ENCODE measurements at places on chromosomes 3 and 15. TPM values are rescaled to one million over a fixed set of nuclear protein-coding genes. Genes with fewer than 3 reads are reported as not detected.
A peak's percentile ranks its signal among the peaks of the same experiment; 100 is the strongest.

KIF7 gene
- total RNA-seq: 0.13 TPM

- DNase-seq: no peak
Observed at GRCh38 chr3:124516333-124516732, 213.9 kb upstream of the UMPS start.

CPNE9 gene
- 0.33 TPM for total RNA-seq

PLA2G4B gene
- 6.8 TPM for total RNA-seq

- no peak for DNase-seq
Observed at GRCh38 chr15:26901041-26901440, 34.2 kb downstream of the GABRA5 start.

RHOA gene
- 505 TPM for total RNA-seq

DNA sequence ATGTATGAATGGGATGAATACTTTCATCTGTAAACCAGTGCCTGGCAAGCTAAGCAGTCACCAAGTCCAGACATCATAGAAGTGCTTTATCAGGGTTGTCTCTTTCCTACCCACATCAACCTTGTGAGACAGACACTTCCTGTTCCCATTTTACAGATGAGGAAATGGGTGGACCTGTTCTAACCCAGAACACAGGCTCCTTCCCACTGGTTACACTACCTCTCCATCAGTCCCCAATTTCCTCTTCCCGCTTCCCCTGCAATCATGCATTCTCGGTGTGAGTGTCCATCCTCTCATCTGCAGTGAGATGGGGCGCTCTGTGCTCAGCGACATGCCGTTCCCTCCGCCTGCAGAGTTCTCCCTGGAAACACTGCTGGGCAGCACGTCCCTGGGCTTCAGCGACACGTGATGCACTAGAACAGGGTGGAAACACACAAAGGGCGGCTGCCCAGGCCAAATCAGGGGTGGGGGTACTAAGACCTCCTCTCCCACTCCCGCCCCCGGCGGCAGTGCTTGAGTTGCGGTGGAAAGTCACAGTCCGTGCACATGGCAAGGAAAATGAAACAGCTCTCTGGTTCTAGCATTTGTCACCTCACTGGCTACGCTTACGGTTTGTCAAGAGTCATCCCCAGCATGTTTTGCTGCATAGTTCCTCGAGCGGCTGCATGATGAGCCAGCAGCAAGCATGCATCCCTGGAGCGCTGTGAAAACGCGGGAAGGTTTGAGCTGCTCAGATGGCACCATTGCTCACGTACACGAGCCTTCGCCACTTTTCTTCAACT, 201.1 kb downstream of the ADAMTS17 start:
- no peak for DNase-seq

DNA sequence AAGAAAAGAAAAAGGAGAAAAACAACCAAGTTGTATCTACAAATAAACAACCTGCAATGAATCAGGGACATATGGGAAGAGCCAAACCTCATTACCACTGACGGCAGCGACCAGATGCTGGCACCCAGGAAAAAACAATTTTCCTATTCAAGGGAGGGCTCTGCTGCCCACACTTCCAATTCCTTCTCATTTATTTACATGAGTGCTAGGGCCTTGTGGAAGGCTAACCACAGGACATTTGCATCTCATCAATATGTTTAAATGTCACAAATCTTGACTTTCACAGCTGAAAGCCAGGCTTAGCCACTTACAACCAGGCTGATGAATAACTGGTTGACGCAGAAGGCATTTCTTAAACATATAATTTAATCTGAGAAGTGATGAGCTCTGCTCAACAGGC, 36.0 kb downstream of the RFTN1 start:
- no peak for DNase-seq

ATP13A5 gene
- total RNA-seq: not detected

GRCh38 chr15:98753726-98754656, 105.7 kb downstream of the IGF1R start:
- DNase-seq: no peak

DNA sequence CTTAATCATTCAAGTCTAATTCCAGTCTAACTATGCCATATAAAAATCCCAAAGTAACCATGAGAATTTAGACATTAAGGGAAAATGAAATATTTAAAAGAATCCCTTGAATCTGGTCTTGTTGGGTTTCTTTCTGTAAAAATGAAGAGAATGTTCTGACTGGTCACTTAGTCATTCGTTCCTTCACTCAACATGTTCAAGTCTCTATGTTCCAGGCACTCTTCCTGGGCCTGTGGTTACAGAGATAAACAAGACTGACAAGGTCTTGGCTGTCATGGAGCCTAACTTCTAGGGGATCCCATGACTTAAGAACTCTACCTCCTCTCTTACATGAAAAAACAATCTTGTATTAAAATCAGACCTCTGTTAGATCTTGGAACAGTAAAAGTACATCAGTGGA, 638.6 kb upstream of the TBL1XR1 start:
- no peak for DNase-seq

MORC1 gene
- total RNA-seq: not detected

DNA sequence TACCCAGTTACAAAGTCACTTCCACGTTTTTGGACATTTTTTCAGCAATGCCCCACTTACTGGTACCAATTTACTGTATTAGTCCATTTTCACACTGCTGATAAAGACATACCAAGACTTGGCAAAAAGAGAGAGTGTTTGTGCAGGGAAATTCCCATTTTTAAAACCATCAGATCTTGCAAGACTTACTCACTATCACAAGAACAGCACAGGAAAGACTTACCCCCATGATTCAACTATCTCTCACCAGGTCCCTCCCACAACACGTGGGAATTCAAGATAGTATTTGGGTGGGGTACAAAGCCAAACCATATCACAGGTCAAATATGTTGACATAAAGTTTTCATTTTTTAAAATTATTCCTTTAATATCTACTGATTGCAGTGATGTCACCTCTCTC, 16.2 kb upstream of the ABI3BP start:
- DNase-seq: no peak

GRCh38 chr15:75051191-75051608, 27.8 kb downstream of the PPCDC start:
- DNase-seq: no peak

ESYT3 gene
- total RNA-seq: 0.50 TPM

DNA sequence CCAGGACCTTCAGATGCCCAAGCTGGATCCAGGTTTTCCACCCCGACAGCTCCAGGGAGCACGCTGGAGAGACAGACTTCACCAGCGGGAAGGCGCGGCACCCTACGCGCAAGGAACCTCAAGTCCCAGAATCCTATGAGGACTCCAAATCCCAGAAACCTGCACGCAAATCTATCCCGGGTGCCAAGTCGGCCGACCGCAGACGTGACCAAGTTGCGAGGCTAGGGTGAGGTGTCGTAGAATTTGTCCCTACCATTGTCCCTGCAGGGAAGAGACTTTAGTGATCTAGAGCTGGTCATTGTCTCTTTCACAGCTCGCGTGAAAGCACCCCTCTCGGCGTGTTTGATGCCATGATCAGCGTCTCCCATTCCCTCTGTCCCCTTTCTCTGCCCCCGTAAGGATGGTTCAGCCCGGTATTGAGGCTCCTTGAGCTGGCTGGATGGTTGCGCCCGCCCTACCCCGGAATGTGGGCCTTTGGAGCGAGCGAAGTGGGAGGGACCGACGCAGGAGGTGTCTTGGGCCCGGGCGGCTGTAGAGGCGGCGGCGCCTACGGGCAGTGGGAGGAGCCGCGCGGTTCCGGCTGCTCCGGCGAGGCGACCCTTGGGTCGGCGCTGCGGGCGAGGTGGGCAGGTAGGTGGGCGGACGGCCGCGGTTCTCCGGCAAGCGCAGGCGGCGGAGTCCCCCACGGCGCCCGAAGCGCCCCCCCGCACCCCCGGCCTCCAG, at the start of gene PRKCI:
Gene PRKCI (plus strand): TSS at position 501 of the 723 bp plus-strand sequence. CDS start 246 bp downstream, outside the sequence.
- peak; percentile 92 for DNase-seq

ZMYND10 gene
- total RNA-seq: 3.2 TPM

DNA sequence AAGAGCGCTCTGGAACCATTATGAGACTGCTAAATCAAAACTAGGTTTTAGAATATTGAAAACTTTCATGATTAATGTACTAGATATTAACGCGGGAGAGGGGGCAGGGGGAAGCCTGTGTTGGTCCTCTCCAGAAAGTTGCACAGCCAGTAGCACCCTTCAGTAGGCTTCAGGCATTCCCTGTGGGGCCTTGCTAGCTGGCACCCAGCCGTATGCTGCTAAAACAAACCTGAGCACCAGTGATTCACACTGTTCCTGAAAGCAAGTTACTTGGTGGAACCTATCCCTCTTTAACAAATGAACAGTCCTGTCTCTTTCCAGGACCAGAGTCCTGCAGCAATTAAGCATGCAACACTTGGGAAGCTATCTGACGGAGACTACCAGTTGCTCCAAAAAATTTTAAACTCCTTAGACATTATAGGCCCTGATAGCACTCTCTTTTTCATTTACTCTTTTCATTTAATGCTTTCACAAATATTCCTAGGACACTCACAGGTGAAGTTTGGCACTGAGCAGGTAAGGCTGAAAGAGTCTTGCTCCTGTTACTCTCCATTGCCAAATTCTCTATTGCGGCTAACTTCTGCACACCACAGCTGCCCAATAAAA, 1.2 kb upstream of the ATRIP start:
- DNase-seq: no peak

OR5K1 gene
- total RNA-seq: not detected

NR2F2 gene
- not detected for total RNA-seq

HES1 gene
- total RNA-seq: 11.3 TPM

PLXNB1 gene
- 1.7 TPM for total RNA-seq

DNA sequence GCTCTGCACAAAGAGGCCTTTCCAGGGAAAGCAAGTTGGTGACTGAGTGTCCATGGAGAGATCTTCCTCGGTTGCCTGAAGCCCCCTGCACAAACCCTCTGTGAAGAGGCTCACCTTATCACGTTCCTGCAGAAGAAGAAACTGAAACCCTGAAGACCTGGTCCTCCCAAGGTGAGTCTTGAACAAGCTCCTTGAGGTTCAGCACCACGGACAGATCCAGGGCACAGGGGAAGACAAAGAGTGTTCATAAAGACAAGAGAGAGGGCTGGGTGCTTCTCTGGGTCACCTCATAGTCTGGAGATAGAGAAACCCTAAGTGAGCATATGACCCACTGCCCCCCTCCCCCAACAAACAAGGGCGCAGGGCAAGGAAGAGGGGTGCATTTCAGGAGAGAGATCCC, 21.7 kb upstream of the TBC1D21 start:
- DNase-seq: peak; percentile 68

- DNase-seq: no peak
Observed at GRCh38 chr3:132550579-132551305, 46.3 kb upstream of the ACKR4 start.

GRCh38 chr3:56880720-56881575, 79.2 kb upstream of the ARHGEF3 start:
- no peak for DNase-seq

- no peak for DNase-seq
Observed at GRCh38 chr15:63528138-63528659, 23.8 kb downstream of the USP3 start.

- DNase-seq: no peak
Observed at GRCh38 chr15:59168536-59168935, 38.1 kb upstream of the LDHAL6B start.

PHLDB2 gene
- 6.3 TPM for total RNA-seq

GRCh38 chr15:60795889-60796288, 316.9 kb upstream of the ICE2 start:
- no peak for DNase-seq

GRCh38 chr3:53150247-53151085, 10.5 kb upstream of the PRKCD start:
- DNase-seq: no peak

GRCh38 chr3:13404626-13405452, 15.3 kb downstream of the NUP210 start:
- DNase-seq: no peak

FOXB1 gene
- total RNA-seq: 3.7 TPM

- DNase-seq: peak; percentile 62
Observed at GRCh38 chr3:72756900-72757299, 91.3 kb downstream of the SHQ1 start.

DNA sequence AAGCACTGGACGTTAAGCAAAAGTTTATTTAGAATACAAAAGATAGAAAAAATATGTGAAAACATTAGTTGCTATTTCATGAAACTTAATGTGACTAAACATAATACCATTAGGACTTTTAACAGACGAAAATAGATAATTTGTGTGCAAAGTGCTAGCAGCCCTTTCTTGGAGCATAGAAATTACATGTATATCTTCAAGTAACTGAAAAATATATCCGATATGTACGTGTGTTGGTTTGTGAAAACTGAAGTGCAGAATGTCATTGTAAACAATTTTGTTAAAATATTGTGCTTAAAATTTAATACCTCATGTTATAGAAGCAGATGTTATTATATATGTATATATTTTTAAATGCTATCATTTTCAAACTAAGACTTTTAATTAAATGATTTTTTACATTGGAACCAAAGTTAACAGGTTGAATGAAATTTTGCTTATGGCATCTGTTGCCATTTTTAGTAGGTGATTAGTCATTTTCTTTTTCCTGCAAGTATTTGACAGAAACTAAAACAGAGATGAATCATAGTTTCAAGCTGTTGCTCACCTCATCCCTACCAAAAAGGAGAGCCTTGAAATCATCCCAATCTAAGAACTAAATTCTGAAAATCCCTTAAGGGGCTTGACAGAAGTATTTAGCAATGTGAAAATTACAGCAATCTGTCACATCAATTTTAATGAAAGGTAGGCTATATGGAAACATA, 334.8 kb downstream of the NAALADL2 start:
- no peak for DNase-seq

DNA sequence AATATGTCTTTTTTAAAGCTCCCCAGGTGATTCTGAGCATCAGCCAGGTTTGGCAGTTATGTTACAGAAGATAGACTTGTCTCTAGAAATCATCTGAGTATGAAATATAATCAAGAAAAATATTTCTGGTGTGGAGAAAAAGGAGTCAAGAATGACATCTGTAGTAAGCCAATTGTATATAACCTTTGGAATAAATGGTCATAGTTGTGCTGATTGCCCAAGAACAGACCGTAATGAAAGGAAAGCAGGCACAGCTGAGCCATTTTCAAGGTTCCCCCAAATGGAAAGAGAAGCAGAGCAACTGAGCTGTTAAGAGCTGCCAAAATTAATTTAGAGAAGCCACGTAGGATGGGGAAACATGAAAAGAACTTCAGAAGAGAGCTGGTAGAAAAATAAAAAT, 26.6 kb downstream of the GOLM2 start:
- DNase-seq: no peak

GRCh38 chr15:66719471-66719870, 17.4 kb downstream of the SMAD6 start:
- DNase-seq: no peak

SLC35A5 gene
- total RNA-seq: 29.7 TPM

GRCh38 chr3:129687586-129688125, 81.2 kb upstream of the PLXND1 start:
- DNase-seq: no peak

Measured in activated CD4-positive, alpha-beta memory T cell treated with anti-CD3 and anti-CD28 coated beads, Interleukin-2, amount 10 ng/mL, durations not matched to agents 7 days and 5 days (primary cell).